ENCODE measurements at places on chromosomes 2 and 18.

GRCh38 chr2:179953359-179953758 lies 53.7 kb downstream of the CWC22 start:
- DNase-seq: no peak

- DNase-seq: no peak
These were observed 59.7 kb downstream of the CYP1B1 start for GRCh38 chr2:38016219-38016618.

GRCh38 chr18:45168866-45169600 lies 446.2 kb upstream of the SLC14A2 start:
- DNase-seq: peak; percentile 43

- no peak for DNase-seq
These were observed 189.8 kb downstream of the NCK2 start for GRCh38 chr2:105934467-105934866.

GRCh38 chr2:27400348-27401135 lies 8.8 kb downstream of the PPM1G start:
- no peak for DNase-seq

GRCh38 chr2:216362730-216363129 lies 9.6 kb downstream of the MARCHF4 start:
- no peak for DNase-seq

GRCh38 chr2:140601342-140601741 lies 1529.5 kb downstream of the LRP1B start:
- DNase-seq: no peak

DNA sequence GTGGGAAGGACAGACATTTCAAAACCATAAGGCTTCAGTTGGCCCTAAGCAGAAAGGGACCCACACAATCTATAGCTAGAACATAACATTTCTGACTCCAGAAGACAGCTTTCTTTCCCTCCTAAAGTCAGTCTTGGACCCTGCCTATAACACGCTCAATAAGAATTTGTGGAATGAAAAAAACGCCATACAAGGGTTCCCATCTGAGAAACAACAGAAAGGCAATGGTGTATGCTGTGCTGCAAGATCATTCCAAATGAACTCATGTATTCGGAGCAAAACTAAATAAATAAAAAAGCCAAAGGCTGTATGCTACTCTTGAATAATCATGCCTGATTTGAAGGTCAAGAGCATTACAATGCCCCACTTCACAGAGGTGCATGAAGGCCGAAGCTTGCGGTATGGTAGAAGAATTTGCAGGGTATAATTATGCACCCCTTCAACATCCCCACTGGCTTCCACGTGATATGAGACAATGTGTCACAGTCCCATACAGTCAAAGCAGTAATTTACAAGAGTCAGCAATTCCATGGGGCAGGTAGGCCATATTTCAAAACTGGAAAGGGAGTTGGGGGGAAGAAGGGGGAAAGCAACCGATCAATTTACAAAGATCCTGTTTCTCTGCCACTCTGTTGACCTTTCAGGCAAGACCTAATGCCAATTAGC lies 61.4 kb upstream of the SLC14A2 start:
- DNase-seq: no peak

- DNase-seq: peak; percentile 74
These were observed 121.6 kb downstream of the TXNL1 start for GRCh38 chr18:56516789-56517188.

- DNase-seq: peak; percentile 72
These were observed 24.2 kb upstream of the CPO start for GRCh38 chr2:206915121-206915520.

DNA sequence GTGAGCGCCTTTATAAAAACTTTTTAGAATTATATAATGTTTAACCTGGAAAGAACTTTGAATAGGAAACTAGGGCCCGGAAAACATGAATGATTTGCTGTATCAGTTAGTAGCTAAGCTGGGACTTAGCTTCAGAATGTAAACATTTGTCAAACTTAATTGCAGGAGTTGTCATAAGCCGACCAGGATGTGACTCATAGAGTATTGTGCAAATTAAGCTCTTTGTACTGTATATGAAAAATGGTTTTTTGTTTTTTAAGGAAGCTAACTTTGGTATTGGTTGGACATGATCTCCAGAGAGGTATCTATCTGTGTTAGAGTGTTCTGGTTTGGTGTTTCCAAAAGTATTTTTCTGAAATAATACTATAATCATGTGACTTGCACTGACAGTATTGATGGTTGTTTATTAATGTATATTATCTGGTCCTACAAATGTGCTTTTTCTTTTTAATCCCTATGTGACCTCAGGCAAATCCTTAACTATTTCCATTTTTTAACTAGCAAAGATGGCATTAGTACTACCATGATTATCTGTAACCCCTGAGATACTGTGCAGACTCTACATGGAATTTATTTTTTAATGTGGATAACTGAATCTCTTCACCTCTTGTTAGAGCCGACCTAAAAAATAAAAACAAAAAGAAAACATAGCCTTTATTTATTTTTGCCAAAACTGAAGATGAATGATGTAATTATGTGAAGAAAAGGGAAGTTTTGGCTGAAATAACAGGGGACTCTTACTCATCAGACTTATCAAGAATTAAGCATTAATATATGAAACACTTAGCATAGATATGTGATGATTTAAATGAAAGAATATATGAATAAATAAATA lies 11.7 kb downstream of the YIPF4 start:
- no peak for DNase-seq

GRCh38 chr18:2914881-2915240 lies 68.1 kb downstream of the EMILIN2 start:
- DNase-seq: no peak

GRCh38 chr2:88054782-88055370 lies 707 bp downstream of the KRCC1 start:
- peak; percentile 34 for DNase-seq

- no peak for DNase-seq
These were observed 111.5 kb downstream of the TTC32 start for GRCh38 chr2:19790291-19790690.

DNA sequence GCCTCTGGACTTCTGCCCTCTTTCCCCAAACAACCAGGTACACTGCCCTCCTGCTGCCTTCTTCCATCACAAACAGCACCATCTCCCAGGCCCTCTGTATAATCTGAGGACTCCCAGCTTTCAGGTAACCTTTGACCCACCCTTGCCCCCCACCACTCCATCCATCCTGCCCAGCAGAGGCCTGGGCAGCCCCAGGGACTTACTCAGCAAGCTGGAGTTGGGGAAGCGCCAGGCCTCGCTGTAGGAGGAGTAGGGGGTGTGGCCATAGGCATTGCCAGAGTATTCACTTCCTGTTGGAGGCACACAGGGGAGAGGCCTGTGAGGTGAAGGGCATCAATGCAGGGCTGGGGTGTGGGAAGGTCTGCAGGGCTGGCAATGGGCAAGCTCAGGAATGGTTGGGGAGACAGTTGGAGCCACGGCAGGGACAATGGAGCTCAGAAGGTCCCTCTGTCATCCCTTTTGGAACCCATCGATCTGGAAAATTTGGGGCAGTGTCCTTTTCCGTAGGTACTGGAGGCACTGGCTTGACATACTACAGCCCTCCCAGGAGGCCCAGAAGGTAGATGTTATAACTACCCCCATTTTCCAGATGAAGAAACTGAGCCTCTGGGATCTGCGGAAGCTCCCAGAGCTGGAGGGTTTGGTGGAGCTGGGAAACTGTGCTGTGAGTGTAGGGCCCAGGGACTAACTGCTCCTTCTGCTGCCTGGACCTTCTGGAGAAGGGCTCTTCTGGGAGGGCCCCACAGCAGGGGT lies 46.3 kb downstream of the PSD4 start:
- no peak for DNase-seq

DNA sequence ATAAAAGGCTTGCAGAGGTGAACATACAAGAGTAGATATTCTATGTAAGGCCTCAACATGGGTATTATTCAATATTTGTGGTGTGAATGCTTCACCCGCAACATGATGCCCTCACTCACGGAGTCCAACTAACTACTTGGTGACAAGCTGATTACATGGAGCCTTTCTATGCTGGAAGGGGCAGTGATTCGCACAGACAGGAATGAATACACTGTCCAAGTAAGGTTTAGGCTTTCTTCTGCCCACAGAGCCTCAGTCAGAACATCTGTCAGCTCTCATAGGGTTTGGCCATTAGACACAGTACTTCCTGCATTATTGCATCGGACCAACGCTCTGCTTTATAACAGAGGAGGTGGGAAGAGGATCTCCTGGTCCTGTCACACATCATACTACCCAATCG lies 80.3 kb upstream of the SLC35G4 start:
- DNase-seq: no peak

DNA sequence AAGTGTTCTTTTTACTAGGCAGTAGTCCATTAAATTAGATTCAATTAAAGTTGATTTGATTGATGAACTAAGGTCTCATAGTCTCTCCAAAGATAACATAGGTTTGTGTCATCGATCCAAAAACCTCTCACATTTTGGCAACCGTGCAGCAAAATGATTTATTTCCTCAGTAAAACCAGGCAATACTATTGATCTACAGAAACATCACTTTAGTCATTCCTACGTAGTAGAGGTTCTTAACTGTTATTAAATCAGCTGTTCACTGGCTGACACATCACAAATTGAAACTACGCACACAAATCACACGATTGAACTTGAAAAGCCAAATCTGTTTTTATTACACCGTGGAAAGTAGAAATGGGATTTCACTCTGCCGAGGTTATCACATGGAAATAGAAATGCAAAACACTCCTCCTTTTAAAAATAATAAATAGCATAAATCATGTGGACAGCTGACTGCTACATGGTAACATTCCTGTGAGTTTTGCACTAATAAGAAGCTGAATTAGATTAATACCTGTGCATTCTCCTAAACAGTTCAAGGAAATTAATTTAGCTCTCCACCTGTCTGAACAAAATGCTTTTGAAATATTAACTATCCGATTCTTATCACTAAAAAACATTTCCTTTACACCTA lies 262.5 kb downstream of the CDH20 start:
- no peak for DNase-seq

DNA sequence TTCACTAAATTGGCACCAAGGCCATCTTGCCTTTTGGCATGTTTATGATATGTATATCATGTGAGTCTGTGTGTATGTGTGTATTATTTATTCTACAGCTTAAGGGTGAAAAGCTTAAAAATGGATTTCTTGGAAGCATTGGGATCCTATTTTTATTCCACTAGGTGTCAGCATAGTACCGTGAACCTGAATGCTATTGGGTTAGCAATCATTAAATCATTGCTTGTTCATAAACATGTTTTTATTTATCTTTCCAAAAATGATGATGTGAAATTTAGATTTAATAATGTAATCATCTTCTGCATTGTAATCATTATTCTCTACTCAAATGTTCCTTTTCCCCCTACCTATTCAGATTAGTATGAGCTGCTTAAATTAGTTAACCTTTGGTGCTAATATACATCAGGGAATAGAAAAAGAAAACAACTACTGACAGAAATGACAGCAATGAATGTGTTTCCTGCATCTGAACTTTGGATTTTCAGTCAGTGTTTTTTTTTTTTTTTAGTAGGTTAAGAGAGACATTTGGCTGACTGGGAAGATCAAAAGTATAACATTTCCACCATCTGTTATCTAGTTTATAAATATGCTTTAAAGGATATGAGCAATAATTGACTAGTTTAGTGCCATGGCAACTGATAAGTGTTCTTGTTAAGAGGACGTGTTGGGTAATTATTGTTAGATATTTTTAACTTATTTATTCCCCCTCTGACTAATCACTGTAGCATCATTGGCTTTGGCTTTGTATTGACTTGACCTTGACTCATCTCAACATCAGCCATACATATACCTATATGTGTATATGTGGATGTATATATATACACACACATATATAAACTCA lies 14.1 kb upstream of the ZSWIM2 start:
- DNase-seq: peak; percentile 40

GRCh38 chr2:129459200-129459876 lies 520.1 kb upstream of the RAB6C start:
- DNase-seq: no peak

DNA sequence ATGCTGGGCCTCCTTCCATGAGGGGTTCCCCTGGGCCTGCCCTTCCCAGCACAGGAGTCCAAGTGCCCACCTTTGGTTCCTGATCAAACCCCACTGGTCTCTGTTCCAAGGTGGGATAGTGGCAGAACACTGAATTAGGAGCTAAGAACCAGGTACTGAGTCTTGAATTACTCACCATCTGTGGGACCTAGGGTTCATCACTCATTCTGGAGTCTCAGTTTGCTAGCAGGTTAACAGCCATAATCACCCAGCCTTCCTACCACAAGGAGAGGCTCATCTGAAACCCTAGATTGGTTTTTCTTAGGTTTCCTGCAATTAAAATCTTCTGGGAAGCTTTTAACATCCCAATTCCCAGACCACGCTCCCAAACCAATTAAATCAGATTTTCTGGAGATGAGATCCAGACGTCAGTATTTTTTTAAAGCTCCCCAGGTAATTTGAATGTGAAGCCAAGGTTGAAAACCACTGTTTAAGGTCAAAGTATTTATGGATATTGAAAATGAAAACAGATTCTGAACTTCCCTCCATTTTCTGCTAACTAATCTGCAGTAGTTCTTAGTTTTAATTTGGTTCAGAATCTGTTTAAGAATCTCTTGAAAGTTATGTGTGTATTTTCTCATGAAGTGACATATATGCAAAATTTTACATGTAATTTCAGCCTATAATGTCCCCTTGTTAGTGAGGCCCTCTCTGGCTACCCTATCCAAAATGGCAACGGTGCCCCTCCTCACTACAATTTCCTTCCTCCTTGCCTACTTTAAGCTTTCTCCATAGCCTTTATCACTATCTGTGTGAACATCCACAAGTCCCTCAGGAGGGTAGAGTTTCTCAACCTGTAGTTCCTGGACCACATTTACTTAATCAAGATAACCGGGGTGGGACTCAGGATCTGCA lies 166.5 kb upstream of the CXCR4 start:
- DNase-seq: no peak

- no peak for DNase-seq
These were observed 1341.3 kb upstream of the LRRTM1 start for GRCh38 chr2:81645745-81646301.

- no peak for DNase-seq
These were observed 33.3 kb downstream of the LONRF2 start for GRCh38 chr2:100289020-100289419.

DNA sequence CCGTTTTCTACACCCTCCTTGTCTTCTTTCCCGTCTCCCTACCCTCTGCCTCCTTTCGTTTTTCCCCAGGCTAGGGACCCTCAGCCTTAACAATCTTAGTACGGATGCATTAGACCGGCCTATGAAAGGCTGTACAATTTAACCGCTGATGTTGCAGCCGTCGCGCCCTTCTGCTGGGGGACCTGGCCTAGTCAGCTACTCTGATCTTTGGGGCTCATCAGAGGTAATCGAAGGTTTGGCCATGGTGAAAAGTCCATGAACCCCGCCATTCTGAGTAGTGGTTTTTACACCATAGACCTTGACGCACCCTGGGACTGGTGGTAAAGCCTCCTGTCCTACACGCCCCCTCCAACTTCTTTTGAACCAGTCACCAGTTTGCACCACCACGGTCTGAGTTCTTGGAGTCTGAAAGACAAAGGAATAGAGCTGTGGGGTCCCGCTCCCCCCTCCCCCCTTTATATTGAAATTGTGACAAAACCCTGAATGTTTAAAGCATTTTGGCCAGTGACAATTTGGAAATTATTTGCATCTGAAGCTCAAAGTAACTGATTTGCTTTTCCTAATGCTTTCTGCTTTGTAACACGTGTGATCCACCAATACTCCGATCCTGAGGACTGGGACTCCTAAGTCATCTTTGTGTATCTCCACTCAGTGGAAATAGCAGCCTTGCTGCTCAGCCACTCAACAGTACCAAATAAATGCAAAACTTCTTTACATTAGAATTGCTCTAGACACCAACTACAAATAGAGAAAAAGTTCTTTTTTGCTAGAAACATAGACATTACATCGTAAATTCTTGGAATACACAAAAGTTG lies 642 bp upstream of the SRSF7 start:
- DNase-seq: peak; percentile 35
